ENCODE measurements at places on chromosomes 3 and 15. TPM values are rescaled to one million over a fixed set of nuclear protein-coding genes. Genes with fewer than 3 reads are reported as not detected.

Gene EXOG
- 16.9 TPM for total RNA-seq

DNA sequence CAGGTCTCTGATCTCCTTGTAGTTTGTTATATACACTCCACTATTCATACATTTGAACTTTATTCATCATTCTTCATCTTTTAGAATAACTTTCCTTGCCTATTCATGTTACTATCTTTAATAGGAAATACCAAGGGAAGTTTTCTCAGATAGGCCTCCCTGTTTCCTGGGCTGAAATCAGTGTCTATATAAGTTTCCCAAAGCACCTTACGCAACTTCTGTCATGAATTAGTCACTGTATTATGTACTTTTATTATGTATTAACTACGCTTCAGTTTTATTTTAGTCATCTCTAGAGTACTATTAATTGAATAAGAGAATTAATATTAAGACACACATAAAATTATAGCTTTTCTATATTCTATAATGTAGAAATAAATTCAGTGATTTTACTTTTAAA lies 1481.5 kb downstream of the OTOL1 start:
- no peak for DNase-seq
- H3K4me1 ChIP-seq = no peaks in the 10 kb centered on the region
- no peak overlapping the region for H3K27ac ChIP-seq
- no peaks in the 10 kb centered on the region for H3K36me3 ChIP-seq

DNA sequence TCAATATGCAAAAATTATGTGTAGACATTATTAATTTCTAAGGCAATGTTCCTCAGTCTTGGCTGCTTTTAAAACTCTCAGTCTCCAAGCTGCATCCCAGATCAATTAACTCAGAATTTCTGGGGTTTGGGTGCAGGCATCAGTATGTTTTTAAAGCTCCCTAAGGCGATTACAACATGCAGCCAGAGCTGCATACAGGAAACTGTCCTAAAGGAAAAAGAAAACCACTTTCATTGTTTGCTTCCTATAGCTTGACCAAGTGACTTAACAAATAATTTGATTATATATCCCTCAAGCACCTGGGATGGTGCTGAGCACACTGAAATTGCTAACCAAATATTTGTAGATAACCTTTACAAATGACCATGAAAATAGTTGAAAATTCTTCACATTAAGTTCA lies 194.7 kb downstream of the DTWD1 start:
- H3K4me1 ChIP-seq = no peaks in the 10 kb centered on the region
- no peak overlapping the region for H3K4me3 ChIP-seq
- no peak for DNase-seq

Gene TMEM39A
- 39.0 TPM for total RNA-seq

GRCh38 chr3:71510510-71510909 lies 73.0 kb downstream of the FOXP1 start:
- no peaks in the 10 kb centered on the region for H3K36me3 ChIP-seq
- H3K4me1 ChIP-seq = no peaks in the 10 kb centered on the region
